GM12892 (cell line): ENCODE measurements at places on chromosomes 1 and 21.

- DNase-seq: no peak
These were observed 142.6 kb downstream of the ESRRG start for GRCh38 chr1:216580538-216581057.

DNA sequence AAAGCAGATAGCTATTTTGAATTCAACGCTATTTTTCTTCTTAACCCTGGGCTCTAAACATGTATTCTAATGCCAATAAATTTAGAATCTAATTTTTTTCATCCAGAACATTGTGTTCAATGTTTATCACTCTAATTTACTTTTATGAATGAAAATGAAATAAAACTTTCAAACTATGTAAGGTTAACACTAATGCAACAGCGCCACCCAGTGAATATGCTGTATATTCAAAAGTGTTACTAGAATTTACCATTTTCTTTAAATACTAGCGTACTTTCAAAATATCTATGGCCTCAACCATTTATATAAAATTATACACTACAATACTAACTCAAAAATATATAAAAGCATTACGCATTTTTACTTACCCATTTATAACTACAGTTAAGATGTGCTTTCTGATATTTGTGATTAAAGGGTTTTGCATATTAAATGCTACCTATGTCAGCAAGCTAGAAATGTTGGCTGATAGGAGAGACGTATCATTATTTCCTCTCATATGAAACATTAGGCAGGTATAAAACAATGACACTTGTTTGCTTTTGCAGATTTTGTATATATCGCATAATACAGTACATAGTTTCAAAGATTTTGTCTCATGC, 5.9 kb upstream of the NUF2 start:
- DNase-seq: no peak

GRCh38 chr1:23290836-23291565, 53.1 kb downstream of the HNRNPR start:
- DNase-seq: no peak

GRCh38 chr1:171081314-171081753, 9.4 kb upstream of the FMO3 start:
- no peak for DNase-seq

DNA sequence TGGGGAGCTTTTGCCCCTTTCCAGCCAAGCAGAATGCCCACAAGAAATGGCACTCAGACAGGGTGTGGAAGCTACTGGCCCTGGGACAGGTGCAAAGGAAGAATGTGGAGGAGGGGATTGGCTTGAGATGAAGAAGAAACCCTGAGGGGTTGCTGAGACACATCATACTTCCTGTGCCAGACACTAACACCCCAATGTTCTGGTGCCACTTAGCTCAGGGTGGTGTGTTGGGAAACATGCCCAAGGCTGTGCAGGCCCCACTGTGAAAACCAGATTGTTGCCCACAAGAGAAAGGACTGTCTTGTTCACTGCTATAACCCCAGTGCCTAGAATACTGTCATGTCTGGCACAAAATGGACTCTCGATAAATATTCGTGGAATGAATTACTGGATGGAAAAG, 9.9 kb upstream of the PAQR6 start:
- DNase-seq: no peak

DNA sequence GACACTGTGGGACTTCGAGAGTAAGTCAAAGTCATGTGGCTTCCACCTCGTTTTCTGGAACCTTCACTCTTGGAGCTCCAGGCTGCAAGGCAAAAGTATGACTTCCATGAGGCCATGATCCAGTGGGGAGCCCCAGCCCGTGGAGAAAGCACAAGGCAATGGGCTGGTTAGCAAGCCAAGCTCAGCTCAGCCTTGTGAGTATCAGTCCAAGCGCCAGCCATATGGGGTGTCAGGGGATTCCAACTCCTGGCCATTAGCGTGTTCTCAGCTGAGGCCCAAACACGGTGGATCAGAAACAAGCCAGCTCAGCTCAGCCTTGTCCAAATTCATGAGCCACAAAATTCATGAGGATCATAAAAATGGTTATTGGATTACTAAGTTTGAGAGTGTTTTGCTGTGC, 261.0 kb downstream of the RHOU start:
- DNase-seq: no peak

DNA sequence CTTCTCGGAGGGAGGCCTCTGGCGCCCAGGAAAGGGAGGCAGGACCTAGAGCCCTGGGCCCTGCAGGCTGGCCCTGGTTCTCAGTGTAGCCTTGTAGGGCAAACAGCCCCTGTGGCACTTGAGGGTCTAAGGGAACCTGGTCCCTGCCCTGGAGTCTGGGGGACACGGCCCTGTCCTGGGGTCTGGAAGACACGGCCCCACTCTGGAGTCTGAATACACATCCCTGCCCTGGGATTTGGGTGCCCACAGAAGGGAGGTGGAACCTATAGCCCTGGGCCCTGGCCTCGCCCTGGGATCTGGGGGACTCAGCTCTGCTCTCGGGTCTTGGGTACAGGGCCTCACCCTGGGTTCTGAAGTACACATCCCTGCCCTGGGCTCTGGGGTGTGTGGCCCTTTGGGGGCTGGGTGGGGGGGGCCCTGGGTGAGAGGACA, 97.9 kb downstream of the OBSCN start:
- DNase-seq: no peak

GRCh38 chr21:42782723-42783242, 96.6 kb downstream of the WDR4 start:
- DNase-seq: no peak
